ENCODE measurements at places on chromosomes 5 and 9.
A peak's percentile ranks its signal among the peaks of the same experiment; 100 is the strongest.

DNA sequence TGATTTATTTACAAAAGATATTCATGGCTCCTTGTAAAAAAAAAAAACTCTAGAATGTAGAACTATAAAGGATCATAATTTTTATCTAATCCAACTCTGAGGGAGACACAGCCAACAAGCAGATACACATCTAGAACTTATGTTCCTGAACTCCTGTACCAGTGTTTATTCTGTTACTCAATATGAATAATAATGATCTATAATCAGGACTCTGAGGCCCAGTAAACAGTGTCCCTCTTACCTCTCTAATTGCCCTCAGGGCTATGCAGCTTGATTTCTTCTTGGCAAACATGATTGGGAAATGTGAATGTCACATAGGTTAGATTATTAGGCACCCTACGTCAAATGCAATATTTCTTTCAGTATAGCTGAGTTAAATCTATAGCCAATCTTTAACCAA, 391.6 kb upstream of the RPS23 start:
- H3K4me3 ChIP-seq = no peak overlapping the region
- H3K36me3 ChIP-seq = no peaks in the 10 kb centered on the region
- H3K27ac ChIP-seq = no peak overlapping the region
- no peaks in the 10 kb centered on the region for H3K27me3 ChIP-seq

- H3K4me1 ChIP-seq = no peaks in the 10 kb centered on the region
- no peak overlapping the region for H3K27ac ChIP-seq
- H3K4me3 ChIP-seq = no peak overlapping the region
- no peaks in the 10 kb centered on the region for H3K36me3 ChIP-seq
Measured at GRCh38 chr5:104370523-104370922, 807.9 kb upstream of the NUDT12 start.

DNA sequence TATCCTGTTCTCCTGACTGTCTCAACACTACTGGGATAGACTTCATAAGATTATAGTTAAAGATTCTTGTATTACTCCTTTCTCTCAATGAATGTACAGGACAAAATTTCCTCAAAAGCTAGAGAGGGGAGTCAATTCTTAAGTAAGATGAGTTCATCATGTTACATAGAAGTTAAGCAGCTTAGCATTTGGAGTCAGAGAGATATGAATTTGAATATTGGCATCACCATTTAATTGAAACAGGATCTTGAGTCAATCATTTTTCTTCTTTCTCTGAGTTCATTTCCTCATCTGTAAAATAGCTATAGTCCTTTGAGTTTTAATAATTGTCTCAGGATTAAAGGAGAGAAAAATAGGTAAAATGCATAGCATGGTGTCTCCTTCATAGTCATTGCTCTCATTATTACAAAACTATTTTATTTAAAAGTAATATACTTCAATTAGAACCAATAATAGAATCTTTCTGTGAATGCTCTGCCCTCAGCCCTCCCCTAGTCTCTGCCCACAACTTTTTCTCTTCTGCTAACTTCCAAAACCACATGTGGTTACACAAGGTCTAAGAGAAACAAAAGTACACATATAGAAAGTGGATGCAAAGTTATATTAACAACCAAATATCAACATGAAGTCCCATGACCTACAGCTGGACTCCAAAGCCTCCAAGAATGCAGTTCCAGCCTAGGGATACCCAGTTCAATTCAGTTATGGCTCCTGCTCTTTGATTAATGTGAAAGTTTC, 265.6 kb downstream of the TLE1 start:
- no peak overlapping the region for H3K27ac ChIP-seq
- no peaks in the 10 kb centered on the region for H3K27me3 ChIP-seq
- no peaks in the 10 kb centered on the region for H3K4me1 ChIP-seq
- DNase-seq = no peak
- no peaks in the 10 kb centered on the region for H3K36me3 ChIP-seq
- no peak overlapping the region for H3K4me3 ChIP-seq

- H3K4me1 ChIP-seq = no peaks in the 10 kb centered on the region
- no peak overlapping the region for H3K27ac ChIP-seq
- H3K27me3 ChIP-seq = no peaks in the 10 kb centered on the region
- H3K4me3 ChIP-seq = no peak overlapping the region
Measured at GRCh38 chr5:166382031-166382430, 1909.4 kb upstream of the WWC1 start.

- no peaks in the 10 kb centered on the region for H3K36me3 ChIP-seq
- H3K27me3 ChIP-seq = peaks cover 59% of the 10 kb centered on the region
- no peak for DNase-seq
Measured at GRCh38 chr5:6446626-6447309, 1.9 kb upstream of the UBE2QL1 start.

GRCh38 chr5:104045987-104046386, 483.4 kb upstream of the NUDT12 start:
- DNase-seq = no peak
- no peaks in the 10 kb centered on the region for H3K4me1 ChIP-seq
- no peak overlapping the region for H3K27ac ChIP-seq
- no peaks in the 10 kb centered on the region for H3K36me3 ChIP-seq

DNA sequence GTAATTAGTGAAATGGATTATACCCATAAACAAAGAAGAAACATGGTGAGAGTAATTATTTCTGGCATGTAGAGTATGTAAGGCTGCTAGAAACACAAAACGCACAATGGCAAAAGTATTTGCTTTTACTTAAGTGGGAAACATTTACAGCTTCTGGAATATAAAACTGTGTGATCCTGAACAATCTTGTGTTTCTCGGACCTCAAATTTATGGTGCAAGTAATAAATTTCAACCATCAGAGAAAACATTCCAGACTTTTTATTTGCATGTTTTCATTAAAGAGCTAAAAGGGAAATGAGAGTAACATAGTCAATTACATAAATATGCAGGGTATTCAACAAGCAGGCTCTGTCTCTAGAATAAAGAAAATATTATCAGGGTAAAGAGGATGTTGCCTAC, 17.2 kb upstream of the PRR16 start:
- no peaks in the 10 kb centered on the region for H3K36me3 ChIP-seq
- no peaks in the 10 kb centered on the region for H3K4me1 ChIP-seq
- H3K27ac ChIP-seq = no peak overlapping the region
- H3K27me3 ChIP-seq = no peaks in the 10 kb centered on the region

DNA sequence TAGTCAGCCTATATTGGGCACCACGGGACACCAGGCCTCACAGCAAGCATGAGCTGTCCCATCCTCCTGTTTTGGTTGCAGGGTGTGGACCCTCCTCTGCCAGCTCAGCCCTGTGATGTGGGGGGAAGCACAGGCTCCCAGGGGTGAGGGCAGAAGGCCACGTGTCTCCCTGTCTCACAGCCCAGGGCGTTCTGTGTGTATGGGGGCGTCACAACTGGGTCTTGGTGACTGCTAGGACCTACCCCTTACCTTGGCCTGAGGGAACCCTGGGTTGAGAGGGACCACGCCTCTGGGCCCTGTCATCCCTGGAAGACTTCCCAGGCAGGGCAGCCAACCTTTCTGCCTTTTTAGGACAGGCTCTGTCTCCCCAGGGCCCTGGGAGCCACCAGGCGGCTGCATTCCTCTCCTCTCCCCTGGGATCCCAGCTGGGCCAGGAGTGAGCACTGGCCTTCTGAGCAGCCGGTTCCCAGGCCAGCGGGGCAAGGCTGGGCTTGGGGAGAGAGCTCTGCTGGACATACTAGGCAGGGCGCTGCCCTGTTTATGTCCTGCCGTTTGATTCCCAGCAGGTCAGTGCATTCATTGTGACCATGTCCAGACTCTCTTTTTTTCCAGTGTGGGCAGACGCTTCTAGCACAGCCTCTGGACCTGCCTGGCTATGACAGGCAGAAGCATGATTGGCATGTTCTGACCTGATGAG, 97.4 kb downstream of the DAB2IP start:
- no peaks in the 10 kb centered on the region for H3K27me3 ChIP-seq
- H3K4me1 ChIP-seq = peaks cover 23% of the 10 kb centered on the region
- peaks cover 4% of the 10 kb centered on the region for H3K36me3 ChIP-seq

DNA sequence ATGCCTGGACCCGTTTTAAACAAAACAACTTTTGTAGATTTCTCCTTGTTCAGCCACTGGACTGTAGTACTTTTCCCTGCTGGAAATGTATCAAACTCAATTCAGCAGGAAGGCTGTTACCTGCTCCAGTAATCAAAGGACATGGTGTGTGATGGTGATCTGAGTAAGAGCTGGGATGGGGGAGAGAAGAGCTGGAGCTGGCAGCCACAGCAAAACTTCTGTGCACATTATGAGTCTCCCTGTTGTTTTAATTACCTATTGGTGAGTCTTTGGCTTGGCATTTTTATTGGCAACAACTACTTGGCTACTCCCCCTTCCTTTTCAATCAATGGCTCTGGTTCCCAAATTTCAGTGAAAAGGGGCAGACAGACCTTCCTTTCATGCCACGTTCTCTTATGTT, 9.7 kb downstream of the NREP start:
- no peak overlapping the region for H3K4me3 ChIP-seq
- DNase-seq = no peak
- H3K4me1 ChIP-seq = no peaks in the 10 kb centered on the region
- no peak overlapping the region for H3K27ac ChIP-seq

- no peaks in the 10 kb centered on the region for H3K27me3 ChIP-seq
- DNase-seq = no peak
- H3K4me1 ChIP-seq = no peaks in the 10 kb centered on the region
- no peak overlapping the region for H3K27ac ChIP-seq
Measured at GRCh38 chr9:28718226-28718625, 1144.9 kb upstream of the C9orf72 start.

DNA sequence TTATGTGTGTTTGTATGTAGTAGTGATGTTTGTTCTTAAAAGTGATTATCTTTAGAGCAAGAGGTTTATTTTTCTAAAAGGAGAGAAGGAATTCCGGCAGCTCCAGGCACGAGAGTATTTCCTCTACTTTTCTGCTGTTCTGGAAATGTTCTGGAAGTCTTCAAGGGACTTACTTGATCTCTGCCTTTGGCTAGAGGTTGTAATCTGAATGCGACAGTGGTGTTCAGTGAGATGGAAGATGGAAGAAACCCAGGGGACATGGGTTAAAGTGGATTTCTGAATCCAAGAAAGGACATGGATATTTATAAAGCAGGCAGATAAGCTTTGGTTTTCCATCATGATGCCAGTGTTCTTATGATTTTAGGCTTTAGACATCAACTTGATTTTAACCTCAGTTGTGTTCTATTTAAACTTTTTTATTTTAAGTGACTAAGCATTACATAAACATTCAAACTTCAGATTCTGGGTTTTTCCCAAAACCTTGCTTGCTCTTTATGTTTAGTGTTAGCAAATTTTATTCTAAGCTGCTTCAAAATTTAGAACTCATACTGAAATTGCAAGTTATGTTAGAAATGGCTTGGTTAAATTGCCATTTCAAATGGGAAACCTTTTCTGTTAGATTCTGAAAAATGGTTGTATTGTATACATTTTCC, 3.6 kb downstream of the GPR21 start:
- no peak overlapping the region for H3K27ac ChIP-seq
- peaks cover 7% of the 10 kb centered on the region for H3K36me3 ChIP-seq
- no peak for DNase-seq
- H3K4me3 ChIP-seq = no peak overlapping the region
- H3K4me1 ChIP-seq = peaks cover 4% of the 10 kb centered on the region

- no peaks in the 10 kb centered on the region for H3K27me3 ChIP-seq
- H3K4me3 ChIP-seq = no peak overlapping the region
- no peak for DNase-seq
- H3K36me3 ChIP-seq = no peaks in the 10 kb centered on the region
- H3K27ac ChIP-seq = no peak overlapping the region
Measured at GRCh38 chr5:158619083-158619788, 480.5 kb downstream of the EBF1 start.

DNA sequence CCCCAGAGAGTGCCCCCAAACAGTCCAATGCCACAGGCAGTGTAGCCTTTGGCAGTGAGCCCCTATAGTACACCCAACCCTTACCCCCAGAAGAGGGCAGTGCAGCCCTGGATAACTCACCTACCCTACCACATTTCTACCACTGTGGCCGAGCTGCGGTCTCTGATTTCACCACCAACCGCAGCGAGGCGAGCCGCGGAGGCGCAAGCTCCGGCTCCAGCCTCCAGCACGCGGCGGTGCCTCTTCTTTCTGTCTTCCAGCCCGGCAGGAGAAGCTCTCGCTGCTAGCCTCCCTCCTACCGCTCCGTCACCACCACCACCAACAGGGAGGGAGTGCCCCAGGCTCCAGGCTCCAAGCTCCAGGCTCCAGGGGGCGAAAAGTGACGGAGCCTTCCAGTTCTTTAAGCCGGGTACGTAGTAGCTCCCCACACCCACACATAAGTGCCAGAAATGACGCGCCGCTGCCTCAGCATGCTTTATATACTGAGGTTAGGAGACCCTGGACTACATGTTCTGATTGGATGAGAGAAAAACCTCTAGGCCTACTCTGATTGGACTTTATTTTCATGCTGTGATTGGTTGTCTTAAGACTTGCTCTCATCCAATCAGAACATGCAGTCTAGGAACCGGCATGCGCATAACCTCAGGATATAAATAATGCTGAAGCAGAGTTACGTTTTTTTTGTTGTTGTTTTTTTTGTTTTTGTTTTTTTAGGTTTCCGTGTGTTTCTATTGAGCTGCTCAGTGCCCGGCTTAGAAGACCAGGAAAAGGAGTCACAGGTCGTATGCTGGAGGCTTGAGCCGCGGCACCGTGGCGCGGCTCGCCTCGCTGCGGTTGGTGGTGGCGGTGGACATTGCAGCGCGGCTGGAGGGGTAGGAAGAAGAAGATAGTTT, at the start of gene PCAT7:
TSS of gene PCAT7 (plus strand) at position 645 of the 893 bp plus-strand sequence.
- DNase-seq = peak; percentile 1
- peaks cover 11% of the 10 kb centered on the region for H3K27me3 ChIP-seq
- peaks cover 2% of the 10 kb centered on the region for H3K36me3 ChIP-seq

- no peak overlapping the region for H3K27ac ChIP-seq
- peaks cover 5% of the 10 kb centered on the region for H3K27me3 ChIP-seq
- no peaks in the 10 kb centered on the region for H3K4me1 ChIP-seq
- H3K4me3 ChIP-seq = no peak overlapping the region
- DNase-seq = no peak
Measured at GRCh38 chr9:84808416-84808815, 138.9 kb downstream of the NTRK2 start.

DNA sequence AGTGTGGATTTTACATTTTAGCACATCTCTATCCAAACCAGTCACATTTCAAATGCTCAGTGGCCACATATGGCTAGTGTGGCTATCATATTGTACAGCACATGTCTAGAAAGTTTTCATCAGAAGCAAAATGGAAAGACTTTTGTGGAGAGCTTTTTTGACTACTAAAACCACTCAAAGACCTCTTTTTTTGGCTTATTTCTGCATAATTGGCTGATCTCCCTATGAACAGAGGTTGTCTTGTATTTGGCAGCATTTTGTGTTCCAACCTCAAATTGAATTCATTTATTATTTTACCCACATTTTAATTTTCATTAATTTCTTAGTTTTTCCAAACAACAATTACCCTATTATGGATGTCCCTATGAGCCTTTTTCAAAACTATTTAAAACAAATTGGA, 395.7 kb downstream of the TLE1 start:
- no peaks in the 10 kb centered on the region for H3K27me3 ChIP-seq
- no peak overlapping the region for H3K27ac ChIP-seq
- no peak for DNase-seq
- no peaks in the 10 kb centered on the region for H3K4me1 ChIP-seq

GRCh38 chr9:134611046-134611445, 30.6 kb upstream of the COL5A1 start:
- H3K4me1 ChIP-seq = no peaks in the 10 kb centered on the region
- H3K4me3 ChIP-seq = no peak overlapping the region
- no peak overlapping the region for H3K27ac ChIP-seq
- H3K36me3 ChIP-seq = no peaks in the 10 kb centered on the region
- H3K27me3 ChIP-seq = peaks cover 29% of the 10 kb centered on the region

GRCh38 chr9:13990331-13990730, 323.6 kb downstream of the NFIB start:
- no peaks in the 10 kb centered on the region for H3K27me3 ChIP-seq
- H3K4me3 ChIP-seq = no peak overlapping the region
- H3K36me3 ChIP-seq = no peaks in the 10 kb centered on the region
- no peak overlapping the region for H3K27ac ChIP-seq
- DNase-seq = no peak
- no peaks in the 10 kb centered on the region for H3K4me1 ChIP-seq

Data from effector memory CD8-positive, alpha-beta T cell (primary cell).